ENCODE measurements at places on chromosomes 7 and 10.

DNA sequence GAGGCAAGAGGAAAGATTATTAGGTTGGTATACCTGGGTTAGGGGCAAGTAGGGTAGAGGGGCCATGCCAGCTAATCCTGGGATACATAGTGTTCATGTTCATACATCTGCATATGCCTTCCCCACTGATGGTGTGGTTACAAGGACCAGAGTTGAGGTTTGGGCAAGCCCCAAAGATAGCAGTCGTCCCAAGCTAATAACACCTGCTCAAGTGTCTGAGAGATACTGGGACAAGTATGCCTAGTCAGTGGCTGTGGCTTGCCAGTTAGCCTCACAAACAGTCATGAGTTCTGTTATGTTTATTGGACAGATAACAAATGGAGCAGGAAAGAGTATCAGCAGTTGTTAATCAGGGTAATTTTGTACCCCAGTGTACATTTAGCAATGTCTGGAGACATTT lies 139.6 kb downstream of the ADAM22 start:
- no peak for DNase-seq

GRCh38 chr10:132590752-132591121 lies 53.1 kb downstream of the INPP5A start:
- no peak for DNase-seq

GRCh38 chr7:157674715-157675426 lies 338.1 kb downstream of the DNAJB6 start:
- DNase-seq = no peak

DNA sequence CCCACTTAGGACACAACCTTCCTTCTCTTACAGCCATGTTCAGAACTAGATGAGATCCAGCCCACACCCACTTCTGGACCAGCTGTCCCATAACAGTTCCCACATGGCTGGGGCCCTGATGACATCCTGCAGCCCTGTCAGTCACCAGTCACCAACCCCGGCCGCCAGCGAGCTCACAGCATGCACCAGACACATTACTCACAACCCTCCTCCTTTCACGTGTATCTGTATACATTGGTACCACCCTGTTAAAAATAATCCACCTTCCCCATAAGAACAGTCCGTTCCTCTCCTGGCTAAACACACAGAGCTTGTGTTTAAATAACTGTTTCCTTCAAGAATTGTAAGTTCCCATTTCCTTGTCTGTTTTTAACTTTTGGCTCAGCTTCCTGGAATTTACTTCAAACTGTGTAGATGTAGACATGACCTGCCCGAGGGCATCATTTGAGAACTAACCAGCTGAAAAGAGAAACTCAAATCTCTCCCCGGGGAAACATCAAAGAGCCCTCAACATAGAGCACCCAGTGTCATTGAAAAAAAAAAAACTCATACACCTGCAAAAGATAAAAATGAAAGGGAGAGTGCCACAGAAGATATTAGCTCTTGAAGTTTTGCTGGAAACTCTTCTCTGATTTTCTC lies 26.0 kb upstream of the PRLHR start:
- no peak for DNase-seq

GRCh38 chr10:127998501-127999144 lies 91.7 kb downstream of the PTPRE start:
- DNase-seq = no peak

DNA sequence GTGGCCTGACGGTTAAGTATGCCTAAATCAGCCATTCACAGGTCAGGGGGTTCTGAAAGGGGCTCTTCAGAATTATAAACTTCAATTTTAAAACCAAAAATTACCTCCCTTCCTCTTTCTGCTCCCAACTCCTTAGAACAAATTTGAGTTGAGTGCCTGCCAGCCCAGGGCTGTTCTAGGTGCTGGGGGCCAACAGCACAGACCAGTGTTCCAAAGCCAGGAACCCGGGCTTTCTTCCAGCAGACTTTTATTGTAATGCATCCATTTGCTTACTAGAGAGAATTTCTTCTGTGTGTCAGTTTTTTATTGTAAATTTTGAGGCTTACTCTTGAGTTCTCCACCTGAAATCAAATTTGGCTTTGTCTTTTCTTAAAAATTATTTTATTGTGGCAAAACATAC lies 238.5 kb downstream of the CACNB2 start:
- no peak for DNase-seq

DNA sequence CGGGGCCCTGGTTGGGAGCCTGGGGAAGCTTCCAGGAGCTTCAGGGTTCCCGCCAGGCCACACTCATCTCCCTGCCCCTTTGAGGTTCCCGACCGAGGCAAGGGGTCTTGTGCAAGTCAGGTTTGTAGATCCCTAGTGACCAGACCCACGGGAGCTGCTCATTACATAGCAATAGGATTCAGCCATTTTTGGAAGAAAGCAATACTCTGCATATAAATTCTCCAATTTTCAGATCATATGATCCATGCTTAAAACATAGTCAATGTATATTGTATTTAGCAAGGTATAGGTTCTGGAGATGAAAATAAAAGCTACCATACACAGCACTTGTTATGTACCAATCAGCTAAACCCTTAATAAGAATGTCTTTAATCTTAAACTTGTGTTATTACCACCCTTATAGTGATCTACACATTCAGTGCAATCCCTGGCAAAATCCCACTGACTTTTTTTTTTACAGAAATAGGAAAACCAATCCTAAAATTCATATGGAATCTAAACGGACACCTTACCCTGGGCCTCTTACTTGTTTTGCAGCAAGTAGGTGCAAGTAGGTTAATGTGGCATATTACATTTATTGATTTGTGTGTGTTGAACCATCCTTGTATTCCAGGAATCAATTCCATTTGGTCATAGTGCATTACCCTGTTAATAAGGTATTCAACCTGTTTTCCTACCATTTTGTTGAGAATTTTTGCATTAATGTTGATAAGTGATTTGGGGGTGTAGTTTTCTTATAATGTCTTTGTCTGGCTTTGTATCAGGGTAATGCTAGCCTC lies 13.8 kb upstream of the FKBP9 start:
- DNase-seq = no peak

DNA sequence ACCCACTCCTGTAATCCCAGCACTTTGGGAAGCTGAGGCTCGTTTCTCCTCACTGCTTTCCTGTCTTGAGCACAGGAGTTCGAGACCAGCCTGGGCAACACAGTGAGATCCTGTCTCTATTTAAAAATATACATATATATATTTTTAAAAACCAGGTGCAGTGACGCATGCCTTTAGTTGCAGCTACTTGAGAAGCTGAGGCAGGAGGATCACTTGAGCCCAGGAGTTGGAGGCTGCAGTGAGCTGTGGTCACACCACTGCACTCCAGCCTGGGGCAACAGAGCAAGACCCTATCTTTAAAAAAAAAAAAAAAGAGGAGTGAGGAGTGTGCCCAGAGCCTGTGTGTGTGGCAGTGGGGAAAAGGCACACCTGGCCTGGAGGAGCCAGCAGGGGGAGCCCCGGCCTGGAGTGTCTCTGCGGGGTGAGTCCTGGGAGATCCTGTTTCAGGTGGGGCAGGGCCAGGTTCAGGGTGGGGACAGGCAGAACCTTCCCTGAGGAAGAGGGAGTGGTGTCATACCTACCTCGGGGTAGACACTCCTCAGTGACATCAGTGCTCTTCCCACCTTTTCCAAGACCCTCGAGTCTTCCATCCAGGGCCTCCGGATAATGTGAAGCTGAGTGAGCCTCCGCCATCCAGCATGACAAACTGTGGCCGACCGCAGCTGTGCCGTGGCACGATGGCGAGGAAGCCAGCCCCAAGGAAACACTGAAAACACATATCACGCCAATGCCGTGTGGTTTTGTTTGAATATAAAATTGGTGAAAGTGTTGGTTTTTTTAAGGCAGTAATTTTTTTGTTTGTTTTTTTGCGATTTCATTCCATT lies 9.0 kb upstream of the ARPC1B start:
- DNase-seq = peak; percentile 10

GRCh38 chr7:30159698-30160143 lies 24.9 kb downstream of the MTURN start:
- peak; percentile 100 for DNase-seq

DNA sequence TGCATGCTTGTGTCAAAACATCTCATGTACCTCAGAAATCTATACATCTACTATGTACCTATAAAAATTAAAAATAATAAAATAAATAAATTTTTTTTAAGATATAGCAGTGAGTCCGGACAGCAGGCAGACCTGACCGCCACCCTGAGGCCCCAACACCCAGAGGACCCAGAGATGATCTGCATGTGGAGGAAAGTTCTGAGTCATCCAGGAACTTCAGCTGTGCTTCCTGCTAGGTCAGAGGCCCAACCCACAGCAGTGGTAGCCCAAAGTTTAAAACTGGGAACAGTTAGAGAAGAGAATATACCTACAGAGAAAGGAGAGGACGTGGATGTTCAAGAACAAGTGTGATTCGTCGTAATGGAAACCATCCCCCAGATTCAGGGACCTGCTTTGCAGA lies 683.7 kb upstream of the NRP1 start:
- DNase-seq = peak; percentile 45

GRCh38 chr7:136549756-136550155 lies 318.7 kb upstream of the CHRM2 start:
- DNase-seq = no peak

GRCh38 chr7:80105701-80106408 lies 28.8 kb upstream of the GNAI1 start:
- DNase-seq = peak; percentile 18

- DNase-seq = no peak
Measured at GRCh38 chr7:22393913-22394729, 37.2 kb upstream of the RAPGEF5 start.

DNA sequence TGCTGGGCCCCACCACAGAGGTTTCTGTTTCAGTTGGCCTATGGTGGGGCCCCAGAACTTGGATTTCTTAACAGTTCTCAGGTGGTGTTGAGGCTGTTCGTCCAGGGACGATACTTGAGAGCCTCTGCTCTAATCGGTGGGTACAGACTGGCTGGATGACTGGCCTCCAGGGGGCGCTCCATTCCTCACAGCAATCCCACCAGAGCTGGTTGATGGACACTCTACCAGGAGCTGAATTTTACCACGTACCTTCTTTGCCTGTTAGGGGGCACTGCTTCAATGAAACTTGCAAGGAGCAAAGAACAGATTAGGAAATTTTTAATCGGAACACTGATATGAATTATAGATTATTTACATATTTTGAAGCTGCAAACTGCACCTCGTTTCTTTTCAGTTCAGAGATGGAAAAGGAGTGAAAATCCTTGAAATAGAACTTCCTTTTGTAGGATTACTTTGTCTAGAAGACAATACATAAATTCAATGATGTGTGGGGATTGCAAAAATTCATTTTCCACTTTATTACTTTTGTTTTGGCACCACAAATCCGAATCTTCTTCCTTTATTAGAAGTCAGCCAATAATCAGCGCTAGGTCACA lies 44.8 kb downstream of the KBTBD2 start:
- peak; percentile 95 for DNase-seq

DNA sequence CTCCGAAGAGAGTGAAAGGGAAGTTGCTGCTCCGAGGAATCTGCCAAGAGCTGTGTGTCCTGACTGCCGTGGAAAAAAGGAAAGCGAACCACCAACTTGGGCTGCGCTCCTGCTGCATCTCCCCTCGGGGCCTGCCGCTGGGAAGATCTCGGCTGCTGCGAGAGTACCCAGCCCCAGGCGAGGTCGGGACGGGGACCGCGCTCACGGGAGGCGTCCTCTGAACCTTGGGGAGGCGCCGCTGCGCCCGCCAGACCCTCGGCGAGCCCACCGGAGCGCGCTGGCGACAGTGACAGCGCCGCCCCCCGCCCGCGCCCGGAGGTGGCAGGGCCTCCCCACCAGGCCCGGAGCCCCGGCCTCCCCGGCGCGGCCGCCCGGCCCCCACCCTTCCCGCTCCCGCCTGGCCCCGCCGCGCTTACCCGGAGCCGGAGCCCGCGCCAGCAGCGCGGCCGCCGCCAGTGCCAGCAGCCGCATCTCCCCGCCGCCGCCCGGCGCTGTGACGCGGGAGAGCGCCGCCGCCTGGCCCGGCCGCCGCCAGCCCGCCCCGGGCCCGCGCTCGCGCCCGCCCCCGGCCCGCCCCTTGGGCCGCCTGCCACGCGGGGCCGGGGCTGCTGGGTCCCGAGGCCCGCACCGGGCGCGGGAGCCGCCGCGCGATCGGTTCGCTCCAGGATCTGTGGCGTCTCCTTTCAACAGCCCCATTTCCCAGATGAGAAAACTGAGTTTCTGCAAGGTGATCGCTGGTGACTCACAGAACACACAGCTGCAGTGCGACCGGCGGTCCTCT lies at the start of gene VSTM4:
Gene VSTM4, minus strand, starts transcription at position 508 of the 781 bp plus-strand sequence. Its CDS starts 37 bp downstream, at position 471.
- DNase-seq = no peak
